Immature natural killer cell (primary cell): ENCODE measurements at places on chromosomes 1 and 21.
A peak's percentile ranks its signal among the peaks of the same experiment; 100 is the strongest.

DNA sequence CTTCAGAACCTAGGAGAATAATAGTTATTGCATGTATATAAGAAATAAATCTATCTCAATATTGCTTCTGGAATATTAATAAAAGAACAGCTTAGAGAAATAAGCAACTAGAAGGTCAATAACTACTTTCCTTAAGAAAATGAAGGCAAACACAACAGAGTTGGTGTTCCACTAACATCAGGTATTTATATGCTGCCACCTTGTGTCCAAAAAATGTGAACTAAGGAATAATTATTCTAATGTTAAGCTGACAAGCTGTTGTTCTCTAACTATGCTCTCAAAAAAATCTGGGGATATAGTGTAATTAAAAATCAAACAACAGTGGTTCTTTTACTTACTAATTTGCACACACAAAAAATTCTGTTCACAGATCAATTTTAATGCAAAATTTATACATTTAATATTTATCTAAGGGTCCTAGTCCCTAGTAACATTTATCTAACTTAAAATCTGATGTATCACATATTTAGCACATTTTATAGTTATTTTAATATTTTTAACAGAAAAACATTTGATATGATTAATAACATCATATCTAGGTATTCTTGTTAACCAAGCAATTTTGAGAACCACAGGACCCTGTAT lies 39.6 kb downstream of the UCHL5 start:
- peaks cover 7% of the 10 kb centered on the region for H3K36me3 ChIP-seq
- no peak overlapping the region for H3K27ac ChIP-seq
- no peaks in the 10 kb centered on the region for H3K4me1 ChIP-seq
- no peaks in the 10 kb centered on the region for H3K27me3 ChIP-seq

DNA sequence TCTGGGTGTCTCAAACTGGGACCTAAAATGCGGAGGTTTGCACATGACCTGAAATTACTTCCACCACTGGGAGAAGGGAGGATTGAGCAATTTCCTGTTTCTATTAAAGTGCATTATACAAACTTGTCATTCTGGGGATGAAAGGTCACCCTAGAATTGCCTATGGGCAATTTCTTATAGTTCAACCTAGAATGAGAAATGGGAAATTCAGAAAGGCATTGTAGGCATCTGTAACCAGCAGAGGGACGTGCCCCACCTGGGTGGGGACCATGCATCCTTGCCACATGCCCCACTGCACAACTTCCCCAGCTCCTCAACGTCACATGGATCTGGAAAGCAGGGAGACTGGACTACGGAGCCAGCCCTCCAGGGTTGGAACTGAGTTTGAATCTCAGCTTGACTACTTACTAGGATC lies 47.0 kb downstream of the MRPL39 start:
- no peak overlapping the region for H3K27ac ChIP-seq
- H3K36me3 ChIP-seq, result peaks cover 4% of the 10 kb centered on the region
- DNase-seq, result no peak
- no peak overlapping the region for H3K4me3 ChIP-seq
- H3K27me3 ChIP-seq, result peaks cover 6% of the 10 kb centered on the region

GRCh38 chr1:47388891-47389238 lies 27.2 kb upstream of the FOXE3 start:
- H3K4me1 ChIP-seq, result no peaks in the 10 kb centered on the region
- no peak overlapping the region for H3K4me3 ChIP-seq
- peak; percentile 19 for DNase-seq
- H3K36me3 ChIP-seq, result no peaks in the 10 kb centered on the region

DNA sequence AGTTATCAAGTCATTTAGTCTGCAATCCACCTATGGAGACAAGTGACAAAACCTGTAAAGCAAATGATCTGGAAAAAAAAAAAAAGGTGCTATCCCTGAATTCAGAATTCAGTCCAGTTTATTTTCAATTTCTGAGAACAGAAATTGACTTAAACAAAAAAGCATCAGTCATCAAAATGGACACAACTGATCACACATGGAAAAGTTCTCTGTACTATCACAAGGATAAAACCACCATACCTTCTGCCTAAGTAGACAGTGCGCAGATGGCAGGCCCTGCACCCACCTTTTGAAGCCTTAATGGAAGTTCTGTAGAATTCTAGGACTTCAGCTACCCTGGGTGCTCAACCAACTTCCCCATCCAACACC lies 3.5 kb downstream of the PABPC4 start:
- peaks cover 32% of the 10 kb centered on the region for H3K36me3 ChIP-seq
- DNase-seq, result no peak
- peak overlapping the region; percentile 49 for H3K27ac ChIP-seq
- no peaks in the 10 kb centered on the region for H3K27me3 ChIP-seq

DNA sequence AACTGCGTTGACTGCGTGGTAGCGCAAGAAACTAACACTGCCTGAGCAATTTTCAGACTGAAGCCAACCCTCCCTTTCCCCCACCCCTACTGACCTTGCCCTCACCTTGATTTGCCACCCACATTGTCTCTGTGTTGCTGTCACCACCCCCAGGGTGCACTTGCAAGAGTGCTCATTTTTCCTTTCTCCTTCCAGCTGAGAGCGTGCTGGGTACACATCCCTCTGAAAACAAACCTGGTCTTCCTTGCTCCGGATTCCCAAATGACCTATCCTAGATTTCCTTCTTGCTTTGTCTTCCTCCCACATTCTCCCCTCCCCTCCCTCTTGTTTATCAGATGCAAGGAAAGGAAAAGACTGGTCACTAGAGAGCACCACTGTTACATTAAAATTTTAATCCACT lies 24.2 kb downstream of the MPZ start:
- no peaks in the 10 kb centered on the region for H3K4me1 ChIP-seq
- H3K27ac ChIP-seq, result no peak overlapping the region
- no peak overlapping the region for H3K4me3 ChIP-seq
- DNase-seq, result no peak
- H3K27me3 ChIP-seq, result peaks cover 3% of the 10 kb centered on the region

- no peaks in the 10 kb centered on the region for H3K27me3 ChIP-seq
- peaks cover 81% of the 10 kb centered on the region for H3K4me1 ChIP-seq
- no peak overlapping the region for H3K4me3 ChIP-seq
- no peak for DNase-seq
Measured at GRCh38 chr21:15775291-15775690, 45.5 kb downstream of the USP25 start.

DNA sequence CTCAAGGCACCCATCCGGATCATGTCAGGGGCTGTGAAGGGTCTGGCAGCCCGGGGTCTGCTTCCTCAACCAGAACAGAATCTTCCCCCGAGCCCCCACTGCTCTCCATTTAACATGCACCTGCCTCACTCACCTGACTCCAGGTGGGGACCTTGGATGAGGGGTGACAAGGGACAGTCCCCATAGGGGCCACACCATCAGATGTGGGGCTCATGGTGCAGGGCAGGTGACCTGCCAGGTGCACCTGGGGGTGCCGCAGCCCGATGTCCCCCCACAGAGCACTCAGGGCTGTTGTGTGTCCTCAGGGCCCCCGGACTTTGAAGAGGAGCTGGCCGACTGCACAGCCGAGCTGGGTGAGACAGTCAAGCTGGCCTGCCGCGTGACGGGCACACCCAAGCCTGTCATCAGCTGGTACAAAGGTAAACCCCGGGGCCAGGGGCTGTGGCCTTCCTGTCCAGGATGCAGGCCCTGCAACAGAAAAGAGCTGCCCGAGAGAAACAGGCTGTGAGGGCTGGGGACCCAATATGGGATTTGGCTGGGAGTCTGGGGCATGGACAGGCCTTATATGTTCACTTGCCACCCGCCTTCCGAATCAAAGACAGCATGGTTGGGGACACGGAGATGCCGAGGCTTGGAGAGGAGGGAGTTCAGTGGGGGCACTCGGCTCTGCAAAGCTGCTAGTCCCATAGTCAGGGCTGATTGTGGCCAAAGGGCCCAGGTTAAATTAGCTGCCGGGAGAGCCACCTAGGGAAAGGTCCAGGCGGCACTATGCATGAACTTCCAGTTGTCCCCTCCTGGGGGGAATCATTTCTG lies 64.6 kb downstream of the TRIM11 start:
- H3K36me3 ChIP-seq, result no peaks in the 10 kb centered on the region
- no peaks in the 10 kb centered on the region for H3K4me1 ChIP-seq
- DNase-seq, result no peak
- no peak overlapping the region for H3K27ac ChIP-seq
- H3K4me3 ChIP-seq, result no peak overlapping the region

- no peaks in the 10 kb centered on the region for H3K36me3 ChIP-seq
- H3K27ac ChIP-seq, result no peak overlapping the region
- H3K4me1 ChIP-seq, result no peaks in the 10 kb centered on the region
Measured at GRCh38 chr1:187985145-187985896, 1156.6 kb downstream of the PLA2G4A start.

- H3K4me1 ChIP-seq, result peaks cover 86% of the 10 kb centered on the region
- peak overlapping the region; percentile 28 for H3K27ac ChIP-seq
- H3K36me3 ChIP-seq, result peaks cover 10% of the 10 kb centered on the region
- H3K27me3 ChIP-seq, result no peaks in the 10 kb centered on the region
Measured at GRCh38 chr1:111639602-111640198, 20.1 kb downstream of the RAP1A start.

- no peaks in the 10 kb centered on the region for H3K4me1 ChIP-seq
- DNase-seq, result no peak
- no peak overlapping the region for H3K4me3 ChIP-seq
- no peaks in the 10 kb centered on the region for H3K27me3 ChIP-seq
Measured at GRCh38 chr1:94864821-94865220, 44.7 kb downstream of the SLC44A3 start.

GRCh38 chr1:187928288-187928687 lies 1099.5 kb downstream of the PLA2G4A start:
- H3K27me3 ChIP-seq, result no peaks in the 10 kb centered on the region
- no peaks in the 10 kb centered on the region for H3K4me1 ChIP-seq
- H3K27ac ChIP-seq, result no peak overlapping the region
- H3K4me3 ChIP-seq, result no peak overlapping the region

DNA sequence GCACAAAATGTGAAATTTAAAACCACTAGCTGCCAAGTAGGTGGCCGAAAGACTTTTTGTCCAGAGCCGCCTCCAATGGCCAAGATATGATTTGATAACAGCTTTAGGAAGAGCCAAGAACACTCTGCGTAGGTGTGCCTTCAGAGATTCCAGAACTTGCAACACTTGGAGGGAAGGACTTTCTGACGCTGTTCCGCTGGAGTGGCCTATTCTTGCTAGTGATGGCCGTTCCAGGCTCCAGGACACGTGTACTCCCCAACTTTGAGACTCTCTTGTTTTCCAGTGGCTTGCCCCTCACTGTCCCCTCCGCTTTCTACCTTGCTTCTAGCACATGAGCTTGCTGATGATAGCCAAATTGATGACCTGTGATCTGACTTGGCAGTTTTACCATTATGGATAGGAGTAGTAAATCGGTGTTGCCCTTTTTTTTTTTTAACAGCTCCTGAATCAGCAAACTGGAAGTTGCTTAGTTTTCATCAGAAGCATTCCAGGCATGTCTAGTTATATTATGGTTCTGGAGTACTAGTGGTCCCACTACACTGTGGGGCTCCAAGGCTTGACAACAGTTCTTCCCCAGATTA lies 1.0 kb downstream of the PRDX6 start:
- DNase-seq, result no peak
- H3K27ac ChIP-seq, result peak overlapping the region; percentile 91
- H3K4me1 ChIP-seq, result peaks cover 62% of the 10 kb centered on the region
- peaks cover 9% of the 10 kb centered on the region for H3K27me3 ChIP-seq
- H3K4me3 ChIP-seq, result peak overlapping the region; percentile 87

DNA sequence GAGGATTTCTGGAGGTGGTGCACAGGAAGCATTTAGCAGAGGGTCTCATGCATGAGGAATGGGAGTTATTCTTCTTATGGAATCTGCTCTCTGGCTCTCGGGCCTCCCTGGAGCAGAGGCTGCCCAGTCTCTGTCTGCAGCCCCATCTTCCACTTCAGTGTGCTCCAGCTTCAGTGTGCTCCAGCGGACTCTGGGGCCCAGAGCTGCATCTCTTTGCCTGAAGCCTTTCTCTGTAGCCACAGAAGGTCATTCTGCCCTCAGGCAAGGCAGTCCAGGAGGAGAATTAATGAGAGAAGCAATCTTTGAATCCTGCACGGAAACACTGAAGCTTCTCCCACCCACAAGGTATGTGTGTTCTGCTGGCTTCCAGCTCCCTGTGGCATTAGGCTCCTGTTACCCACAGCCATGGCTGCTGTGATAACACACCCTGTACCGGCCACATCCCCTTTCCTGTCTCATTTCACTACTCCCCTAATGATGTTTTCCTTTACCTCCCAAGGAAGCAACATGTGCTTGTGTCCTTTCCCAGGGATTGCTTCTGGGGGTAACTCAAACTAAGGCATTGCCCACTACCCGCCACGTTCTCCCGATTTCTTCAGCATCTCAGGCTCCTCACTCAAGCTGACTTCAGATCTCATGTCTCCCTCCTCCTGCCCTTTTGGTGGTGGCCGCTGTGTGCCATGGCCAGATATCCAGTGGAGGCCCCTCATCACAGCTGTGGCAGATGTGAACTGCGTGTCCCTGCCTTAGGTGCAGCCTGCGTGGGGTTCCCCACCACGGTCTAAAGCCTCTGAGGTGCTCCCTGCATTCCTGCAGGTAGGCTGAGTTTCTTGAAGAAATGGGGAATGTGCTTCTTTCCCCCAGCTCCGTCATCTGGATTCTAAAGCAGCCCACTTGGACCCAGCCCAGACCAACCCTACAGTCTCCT lies 181.2 kb upstream of the GALNT2 start:
- no peaks in the 10 kb centered on the region for H3K36me3 ChIP-seq
- H3K27me3 ChIP-seq, result peaks cover 4% of the 10 kb centered on the region
- H3K4me1 ChIP-seq, result no peaks in the 10 kb centered on the region
- H3K4me3 ChIP-seq, result no peak overlapping the region
- DNase-seq, result no peak

DNA sequence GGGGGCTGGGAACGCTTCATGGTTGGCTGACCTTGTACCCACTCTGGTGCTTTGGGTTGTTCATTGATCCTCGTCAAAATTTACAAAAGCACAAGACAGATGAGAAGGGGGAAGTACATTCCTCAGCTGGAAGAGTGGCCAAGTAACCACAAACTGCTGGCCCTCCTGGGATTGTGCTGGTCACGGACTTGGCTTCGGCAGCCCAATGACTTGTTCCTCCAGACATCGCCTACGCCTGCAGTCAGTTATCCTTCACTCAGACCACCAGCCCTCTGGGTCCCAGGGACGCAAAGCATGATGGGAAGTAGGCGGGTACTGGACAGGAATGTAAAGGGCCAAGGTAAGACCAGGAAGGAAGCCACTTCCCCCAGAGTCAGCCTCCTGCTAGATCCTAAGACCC lies 53.1 kb downstream of the LMX1A start:
- no peaks in the 10 kb centered on the region for H3K36me3 ChIP-seq
- peaks cover 8% of the 10 kb centered on the region for H3K27me3 ChIP-seq
- no peak overlapping the region for H3K4me3 ChIP-seq
- DNase-seq, result no peak
- H3K27ac ChIP-seq, result no peak overlapping the region
- H3K4me1 ChIP-seq, result no peaks in the 10 kb centered on the region

GRCh38 chr1:22319608-22320007 lies 132.0 kb upstream of the ZBTB40 start:
- H3K4me3 ChIP-seq, result no peak overlapping the region
- no peaks in the 10 kb centered on the region for H3K4me1 ChIP-seq
- no peak overlapping the region for H3K27ac ChIP-seq
- peaks cover 2% of the 10 kb centered on the region for H3K27me3 ChIP-seq

- peaks cover 73% of the 10 kb centered on the region for H3K27me3 ChIP-seq
- no peak overlapping the region for H3K27ac ChIP-seq
- H3K4me1 ChIP-seq, result peaks cover 38% of the 10 kb centered on the region
- no peaks in the 10 kb centered on the region for H3K36me3 ChIP-seq
Measured at GRCh38 chr1:63329621-63330330, 7.4 kb downstream of the FOXD3 start.

- peaks cover 2% of the 10 kb centered on the region for H3K27me3 ChIP-seq
- peaks cover 15% of the 10 kb centered on the region for H3K4me1 ChIP-seq
- DNase-seq, result no peak
- H3K4me3 ChIP-seq, result no peak overlapping the region
- no peaks in the 10 kb centered on the region for H3K36me3 ChIP-seq
Measured at GRCh38 chr1:46407636-46408035, 13.5 kb downstream of the FAAH start.

- no peaks in the 10 kb centered on the region for H3K27me3 ChIP-seq
- H3K4me1 ChIP-seq, result peaks cover 3% of the 10 kb centered on the region
- no peak for DNase-seq
- H3K27ac ChIP-seq, result no peak overlapping the region
Measured at GRCh38 chr1:2462819-2463218, 13.3 kb upstream of the PLCH2 start.
